ENCODE measurements at places on chromosomes 2 and 18.

- no peak for DNase-seq
Measured at GRCh38 chr2:19743641-19744040, 158.1 kb downstream of the TTC32 start.

DNA sequence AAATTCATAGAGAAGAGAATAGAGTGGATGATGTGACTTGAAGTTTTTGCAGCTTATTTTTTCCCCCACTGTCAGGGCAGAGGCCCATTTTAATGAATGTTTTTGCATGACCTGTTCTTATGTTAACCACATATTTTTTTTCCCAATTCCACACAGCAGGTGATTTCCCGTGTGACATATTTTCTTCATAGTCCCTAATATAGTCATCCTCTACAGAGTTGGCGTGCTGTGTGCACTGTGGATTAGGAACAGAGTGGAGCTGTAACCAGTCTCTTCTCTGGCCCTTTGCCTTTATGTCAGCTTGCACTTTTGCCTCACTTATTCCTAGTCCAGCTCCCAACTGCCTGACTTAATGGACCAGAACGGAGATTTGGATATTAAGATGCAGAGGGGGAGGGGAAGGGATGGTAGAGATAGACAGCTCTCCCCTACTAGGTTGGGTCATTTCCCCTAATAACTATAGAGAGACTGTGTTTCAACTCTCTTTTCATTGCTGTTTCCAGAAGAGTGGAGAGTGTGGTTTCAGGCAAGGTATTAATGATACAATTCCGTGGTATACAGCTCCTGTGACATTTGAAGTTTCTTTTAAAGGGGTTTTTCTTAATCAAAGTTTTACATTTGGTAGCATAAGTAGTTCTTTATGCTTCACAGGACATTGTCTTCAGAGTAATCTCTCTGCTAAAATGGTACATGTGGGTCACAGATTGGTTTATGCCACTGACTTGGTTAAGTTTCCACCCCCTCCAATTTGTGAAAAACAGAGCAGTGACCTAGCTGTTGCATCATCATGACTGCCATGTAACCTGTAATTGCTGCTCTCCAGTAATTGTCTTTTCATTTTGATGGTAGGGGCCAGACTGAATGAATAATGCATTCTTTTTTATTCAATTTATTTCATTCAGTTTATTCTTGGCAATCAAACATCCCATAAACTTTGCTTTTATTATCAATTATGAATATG lies 161.3 kb downstream of the HAUS1 start:
- no peak for DNase-seq

GRCh38 chr18:69328086-69328485 lies 72.6 kb upstream of the DOK6 start:
- no peak for DNase-seq

DNA sequence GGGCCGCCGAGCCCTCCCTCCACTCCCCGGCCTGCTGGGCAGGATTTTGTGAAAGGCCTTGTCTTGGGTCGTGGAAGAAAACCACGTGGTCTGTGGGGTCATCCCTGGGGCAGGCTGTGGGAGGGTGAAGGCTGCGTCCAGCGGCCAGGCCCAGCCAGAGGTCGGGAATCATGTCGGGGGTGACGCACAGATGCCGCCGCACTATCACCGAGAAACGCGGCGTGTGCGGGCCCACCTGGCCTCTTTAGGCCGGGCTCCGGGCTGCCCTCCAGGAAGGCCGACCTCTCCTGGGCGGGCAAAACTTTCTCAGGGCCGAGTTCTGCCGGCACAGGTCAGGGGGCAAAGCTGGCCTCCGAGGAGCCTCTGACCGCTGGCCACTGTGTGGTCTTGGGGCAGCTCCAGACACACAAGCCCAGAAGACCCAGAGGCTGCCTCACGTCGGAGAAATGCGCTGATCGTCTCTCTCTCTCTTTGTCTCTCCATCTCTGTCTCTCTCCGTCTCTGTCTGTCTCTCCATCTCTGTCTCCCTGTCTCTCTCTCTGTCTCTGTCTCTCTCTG lies 28.4 kb downstream of the NFATC1 start:
- no peak for DNase-seq

GRCh38 chr2:154375579-154375931 lies 322.9 kb upstream of the KCNJ3 start:
- DNase-seq = peak; percentile 7

DNA sequence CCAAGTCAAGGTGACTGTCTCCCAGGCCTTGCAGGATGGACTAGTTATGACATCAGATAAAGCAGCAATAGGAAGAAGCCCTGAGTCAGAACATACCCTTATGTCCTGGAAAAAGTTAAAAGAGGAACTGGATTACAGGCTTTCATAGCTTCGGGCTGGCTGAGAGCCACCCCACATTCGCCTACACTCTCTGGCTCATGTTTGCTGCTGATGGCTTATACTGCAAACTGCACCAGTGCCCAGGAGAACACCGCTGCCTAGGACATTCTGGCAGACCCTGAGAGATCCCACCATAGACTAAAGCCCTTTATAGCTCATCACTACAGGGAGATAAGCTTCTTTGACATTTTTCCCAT lies 20.3 kb downstream of the SLC8A1 start:
- DNase-seq = peak; percentile 68

DNA sequence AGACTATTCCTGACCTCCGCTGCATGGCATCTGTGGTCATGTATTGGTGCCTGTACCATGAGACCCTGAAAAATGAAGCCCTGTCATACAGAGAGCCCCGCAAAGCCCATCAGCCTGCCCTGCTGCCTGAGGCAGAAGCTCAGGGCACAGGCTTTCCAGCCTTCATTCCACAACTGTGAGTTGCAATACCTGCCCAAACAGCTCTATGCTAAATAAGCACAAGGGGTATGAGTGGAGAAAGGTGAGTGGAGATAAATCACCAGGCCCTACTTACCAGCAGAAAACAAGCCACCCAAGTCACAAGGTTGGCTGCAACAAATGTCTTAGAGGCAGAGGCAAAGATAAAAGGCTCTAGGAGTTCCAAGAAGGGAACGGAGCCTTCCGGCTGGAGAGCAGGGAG lies 277.4 kb downstream of the TNS1 start:
- DNase-seq = no peak

GRCh38 chr2:26245231-26245732 lies 543 bp downstream of the HADHB start:
- peak; percentile 70 for DNase-seq

GRCh38 chr2:33350632-33351031 lies 125.8 kb upstream of the RASGRP3 start:
- no peak for DNase-seq

GRCh38 chr2:56449449-56449860 lies 265.7 kb downstream of the CCDC85A start:
- DNase-seq = peak; percentile 4

GRCh38 chr2:239132786-239133185 lies 268.0 kb downstream of the HDAC4 start:
- DNase-seq = no peak

- no peak for DNase-seq
Measured at GRCh38 chr2:9206991-9207640, 504 bp downstream of the ASAP2 start.

GRCh38 chr2:170155723-170156253 lies 22.2 kb upstream of the MYO3B start:
- no peak for DNase-seq

- DNase-seq = no peak
Measured at GRCh38 chr2:136068581-136069227, 49.2 kb downstream of the CXCR4 start.

GRCh38 chr18:79577451-79578395 lies 101.9 kb upstream of the CTDP1 start:
- no peak for DNase-seq

- no peak for DNase-seq
Measured at GRCh38 chr2:203904022-203904421, 32.5 kb upstream of the ICOS start.

DNA sequence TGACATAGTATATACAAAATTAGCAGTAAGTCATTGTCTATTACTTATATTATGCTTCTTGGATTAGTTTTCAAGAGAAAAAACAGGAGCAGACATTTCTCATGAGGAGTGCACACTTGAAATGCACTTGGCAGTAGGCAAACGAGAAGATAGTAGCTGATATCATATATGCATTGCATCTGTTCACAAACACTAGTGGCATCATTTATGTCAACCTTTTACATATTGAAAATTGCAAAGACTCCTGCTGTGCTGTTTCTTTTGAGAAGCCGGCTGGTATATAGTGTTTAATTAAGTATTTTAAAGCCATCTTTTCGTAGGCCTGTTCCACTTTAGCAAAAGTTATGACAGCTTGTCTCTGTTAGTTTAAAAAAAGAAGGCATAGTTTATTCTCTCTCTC lies 58.4 kb upstream of the SLC8A1 start:
- no peak for DNase-seq

GRCh38 chr2:27088634-27089033 lies 2.1 kb downstream of the KHK start:
- no peak for DNase-seq

GRCh38 chr2:27802547-27802946 lies 31.0 kb downstream of the MRPL33 start:
- no peak for DNase-seq

- DNase-seq = no peak
Measured at GRCh38 chr2:109702250-109702985, 88.3 kb downstream of the SOWAHC start.

GRCh38 chr2:215979620-215980019 lies 33.7 kb downstream of the MREG start:
- no peak for DNase-seq

- no peak for DNase-seq
Measured at GRCh38 chr2:55401124-55401523, 18.5 kb downstream of the CCDC88A start.

GRCh38 chr18:39421276-39421675 lies 1855.7 kb upstream of the CELF4 start:
- no peak for DNase-seq

- peak; percentile 3 for DNase-seq
Measured at GRCh38 chr2:136238286-136239078, 120.5 kb upstream of the CXCR4 start.

- peak; percentile 32 for DNase-seq
Measured at GRCh38 chr2:6623746-6624145, 242.0 kb downstream of the CMPK2 start.

DNA sequence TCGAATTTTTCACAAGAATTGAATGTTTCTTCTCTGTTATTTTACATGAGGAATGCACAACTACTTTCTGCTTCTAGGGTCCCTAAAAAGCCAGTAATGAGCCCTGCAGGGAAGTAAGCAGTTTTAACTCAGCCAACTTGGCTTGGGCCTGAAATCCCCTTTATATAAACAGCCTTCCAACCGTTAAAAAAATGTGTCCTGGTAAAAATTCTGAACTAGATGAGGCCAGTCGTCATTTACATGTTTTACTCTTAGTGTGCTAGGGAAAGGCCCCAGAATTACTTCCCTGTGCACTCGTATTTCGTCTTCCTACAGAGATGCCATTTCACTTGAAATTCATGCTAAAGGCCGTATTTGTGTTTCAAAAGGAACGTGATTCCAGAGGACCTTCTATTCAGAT lies 42.4 kb upstream of the RPE start:
- DNase-seq = no peak

DNA sequence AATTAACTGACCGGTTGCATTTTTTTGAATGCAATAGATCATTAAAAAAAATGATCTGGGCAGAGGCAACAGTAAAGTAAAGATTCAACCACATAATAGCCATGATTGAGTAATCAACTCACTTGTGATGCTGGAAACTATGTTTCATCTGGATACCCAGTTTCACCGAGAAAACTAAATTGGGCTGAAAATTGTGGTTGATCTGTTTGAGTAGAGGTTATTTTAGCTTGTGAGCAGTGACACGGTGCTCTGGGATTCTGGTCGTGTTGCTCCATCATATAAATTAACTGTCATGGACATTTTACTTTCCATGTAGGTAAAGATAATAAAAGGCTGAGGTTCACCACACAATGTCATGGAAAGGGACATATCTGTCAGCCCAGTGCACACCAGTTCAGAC lies 58.7 kb downstream of the CD226 start:
- no peak for DNase-seq

DNA sequence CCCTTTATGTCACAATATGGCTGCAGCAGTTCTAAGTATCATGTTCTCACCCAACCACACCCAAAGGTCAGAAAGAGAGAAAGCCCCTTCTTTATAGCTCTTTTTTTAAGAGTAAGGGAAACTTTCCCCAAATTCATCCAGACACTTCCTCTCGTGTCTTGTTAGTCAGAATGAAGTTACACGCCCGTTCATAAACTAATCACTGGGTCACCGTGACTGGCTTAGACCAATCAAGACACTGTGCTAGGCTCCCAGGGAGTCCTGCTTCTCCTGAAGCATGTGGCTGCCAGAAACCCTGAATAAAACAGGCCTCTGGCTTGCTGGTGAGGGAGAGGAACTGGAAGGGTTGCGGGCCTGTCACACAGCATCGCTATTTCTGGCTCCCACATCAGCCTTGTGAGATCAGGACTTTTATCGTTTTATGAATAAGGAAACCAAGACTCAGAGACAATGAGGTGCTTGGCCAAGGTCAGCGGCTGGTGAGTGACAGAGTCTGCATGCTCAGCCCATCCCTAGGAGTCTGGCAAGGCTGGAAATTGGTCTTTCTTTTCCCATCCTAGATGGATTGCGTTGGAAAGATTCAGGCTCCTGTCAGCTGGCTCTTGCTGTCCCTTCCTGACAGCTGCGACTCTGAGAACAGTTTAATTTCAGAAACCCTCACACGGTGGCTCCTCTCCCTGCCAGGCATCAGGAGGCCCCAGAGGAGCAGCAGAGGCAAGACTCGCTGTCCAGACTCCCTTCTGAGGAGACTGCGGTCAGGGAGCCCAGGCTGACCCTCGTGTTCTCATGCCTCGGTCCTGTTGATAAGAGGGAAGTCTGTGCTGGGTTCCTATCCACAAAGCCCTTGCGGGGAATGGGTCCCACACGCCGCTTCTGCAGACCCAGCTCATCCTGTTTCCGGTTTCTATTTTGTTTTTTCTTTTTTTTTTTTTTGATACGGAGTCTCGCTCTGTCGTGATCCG lies 104.5 kb upstream of the TAF1B start:
- DNase-seq = no peak

- DNase-seq = peak; percentile 35
Measured at GRCh38 chr2:6917761-6918421, 679 bp downstream of the RNF144A start.

DNA sequence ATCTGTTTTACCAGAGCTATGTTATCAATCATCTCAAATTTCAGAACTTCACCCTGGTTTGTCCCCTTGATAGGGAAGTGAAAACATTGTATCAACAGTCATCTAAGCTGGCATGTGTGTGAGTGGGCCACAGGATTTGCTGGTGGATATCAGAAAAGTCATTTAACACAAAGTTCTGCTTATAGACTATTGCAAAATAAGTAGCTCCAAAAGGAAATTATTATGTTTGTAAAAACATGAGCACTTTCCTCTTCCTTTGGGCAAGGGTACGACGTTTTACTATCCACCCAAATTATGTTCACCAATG lies 20.7 kb upstream of the COPS8 start:
- DNase-seq = no peak

GRCh38 chr2:182668671-182669070 lies 47.4 kb upstream of the DNAJC10 start:
- DNase-seq = no peak

DNA sequence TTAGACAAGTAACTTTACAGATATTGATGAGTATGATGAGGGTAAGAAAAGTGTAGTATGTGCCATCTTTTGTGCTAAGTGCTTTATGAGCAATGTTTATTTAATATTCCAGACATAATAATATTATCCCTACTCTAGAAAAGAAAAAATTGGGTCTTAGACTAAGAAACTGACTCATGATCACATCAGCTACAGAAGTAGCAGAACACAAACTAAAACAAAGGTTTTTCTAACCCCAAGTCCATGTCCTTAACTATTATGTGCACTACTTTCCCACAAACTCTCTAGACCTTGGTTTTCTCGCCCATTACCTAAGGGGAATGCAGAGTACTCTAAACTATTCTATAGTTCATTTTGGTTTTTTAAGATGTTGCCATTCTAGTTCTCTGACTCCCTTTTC lies 64.5 kb downstream of the BAZ2B start:
- DNase-seq = no peak

- DNase-seq = no peak
Measured at GRCh38 chr18:35731701-35732100, 150.2 kb downstream of the GALNT1 start.

All from adipocyte (in vitro differentiated cells).